Right ventricle myocardium superior (tissue), 1 donor: ENCODE measurements at places on chromosomes 16 and 17.

DNA sequence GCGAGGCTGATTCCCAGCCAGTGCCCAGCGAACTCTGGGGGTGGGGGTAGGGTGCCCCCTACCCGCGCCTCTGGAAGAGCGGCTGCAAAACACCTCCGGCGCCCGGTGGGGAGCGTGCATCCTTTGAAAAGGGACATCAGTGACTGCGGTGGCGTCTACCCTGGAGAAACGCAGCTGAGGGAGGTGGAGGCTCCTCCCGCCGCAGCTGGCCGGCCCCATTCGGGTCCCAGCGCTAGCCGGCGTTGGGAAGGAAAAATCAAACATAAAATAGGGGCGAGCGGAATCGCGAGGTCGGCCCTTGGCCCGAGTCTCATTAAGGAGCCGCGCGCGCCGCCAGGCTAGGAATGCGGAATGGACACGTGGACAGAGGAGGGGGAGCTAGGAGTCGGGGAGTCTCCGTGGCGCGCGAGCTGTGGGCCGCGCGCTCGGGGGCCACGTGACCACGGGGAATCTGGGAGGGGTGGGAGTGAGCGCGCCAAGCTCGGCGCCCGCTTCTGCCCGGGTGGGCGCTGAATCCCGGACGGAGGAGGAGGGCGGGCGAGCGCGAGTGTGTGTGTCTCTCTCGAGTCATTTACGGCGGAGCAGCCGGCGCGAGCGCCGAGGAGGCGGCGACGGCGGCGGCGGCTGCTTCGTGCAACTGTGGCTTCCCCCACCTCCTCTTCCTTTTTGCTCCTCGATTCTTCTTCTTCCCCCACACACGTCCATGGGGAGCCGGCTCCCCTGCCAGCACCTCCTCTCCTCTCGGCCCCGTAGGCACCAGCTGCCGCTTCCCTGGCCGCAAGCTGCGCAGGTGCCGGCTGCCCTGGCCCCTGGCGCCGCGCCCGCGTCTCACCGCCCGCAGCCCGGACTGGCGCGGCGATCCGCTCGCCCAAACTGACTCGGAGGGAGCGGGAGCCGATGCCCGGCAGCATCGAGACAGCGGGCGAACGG, at the start of gene TMEM132E:
Gene TMEM132E, plus strand, starts transcription at position 566 of the 930 bp plus-strand sequence. CDS start 1,495 bp downstream, outside the sequence.
- peak; percentile 49 for DNase-seq

DNA sequence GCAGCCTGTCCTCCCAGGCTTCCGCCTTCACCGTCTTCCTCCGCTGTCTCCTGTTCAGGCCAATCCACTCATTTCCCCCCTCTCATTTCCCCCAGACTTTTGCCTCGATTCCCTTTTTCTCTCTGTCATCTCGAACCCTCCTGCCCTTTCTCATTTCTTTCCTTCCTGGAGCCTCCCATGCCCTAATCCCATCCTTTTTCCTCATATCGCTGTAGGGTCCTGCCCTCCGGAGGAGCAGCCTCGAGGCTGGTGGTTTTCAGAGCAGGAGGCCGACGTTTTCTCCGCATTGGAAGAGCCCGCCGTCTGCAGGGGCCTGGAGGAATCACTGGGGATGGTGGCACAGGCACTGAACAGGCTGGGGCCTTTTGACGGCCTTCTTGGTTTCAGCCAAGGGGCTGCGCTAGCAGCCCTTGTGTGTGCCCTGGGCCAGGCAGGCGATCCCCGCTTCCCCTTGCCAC, 597 bp downstream of the OVCA2 start:
- DNase-seq = no peak

GRCh38 chr16:81843243-81843582, 64.1 kb downstream of the PLCG2 start:
- DNase-seq = no peak

GRCh38 chr17:9218911-9219310, 197.6 kb downstream of the NTN1 start:
- no peak for DNase-seq

- DNase-seq = peak; percentile 34
These were observed 594 bp downstream of the MAPK8IP3 start for GRCh38 chr16:1706386-1707192.

DNA sequence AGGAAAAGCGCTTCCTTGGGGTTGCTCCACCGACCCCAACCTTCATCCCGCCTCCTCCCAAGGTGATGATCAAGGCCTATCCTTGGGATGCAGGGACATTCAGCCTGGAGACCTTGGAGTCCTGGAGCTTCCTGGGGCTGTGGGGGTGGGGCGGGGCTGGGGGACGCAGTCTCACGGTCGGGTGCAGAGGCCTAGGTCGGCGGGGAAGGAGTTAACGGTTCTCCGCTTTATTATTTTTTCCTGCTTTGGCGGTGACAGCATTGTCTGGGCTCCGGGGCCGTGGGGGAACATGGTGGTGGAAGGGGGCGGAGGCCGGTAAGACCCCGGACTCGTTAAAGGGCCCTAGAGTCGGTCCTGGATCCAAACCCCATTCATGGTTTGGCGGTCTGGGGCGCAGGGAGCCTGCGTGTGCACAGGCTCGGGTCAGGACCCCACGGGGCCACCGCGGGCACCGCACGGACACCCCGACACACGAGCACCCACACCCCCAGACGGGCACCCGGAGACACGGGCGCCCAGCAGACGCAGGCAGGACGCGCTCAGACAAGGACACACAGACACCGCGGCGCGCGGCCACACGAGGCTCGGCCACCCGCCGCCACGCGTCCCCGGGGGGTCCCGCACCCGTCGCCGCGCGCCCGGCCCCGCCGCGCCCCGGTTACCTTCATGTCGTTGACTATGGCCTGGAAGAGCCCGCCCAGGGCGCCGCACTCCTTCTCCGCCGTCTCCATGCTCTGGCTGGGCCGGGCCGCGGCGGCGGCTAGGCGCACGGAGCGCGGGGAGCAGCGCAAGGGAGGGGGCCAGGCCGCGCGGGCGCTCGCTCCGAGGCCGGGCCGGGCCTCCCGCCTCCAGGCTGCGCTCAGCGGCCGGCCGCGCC, 554 bp downstream of the MTSS2 start:
- DNase-seq = peak; percentile 56

GRCh38 chr17:65103896-65104295, 33.3 kb upstream of the RGS9 start:
- DNase-seq = no peak

GRCh38 chr16:30561089-30561816, 3.1 kb upstream of the ZNF764 start:
- DNase-seq = peak; percentile 64

DNA sequence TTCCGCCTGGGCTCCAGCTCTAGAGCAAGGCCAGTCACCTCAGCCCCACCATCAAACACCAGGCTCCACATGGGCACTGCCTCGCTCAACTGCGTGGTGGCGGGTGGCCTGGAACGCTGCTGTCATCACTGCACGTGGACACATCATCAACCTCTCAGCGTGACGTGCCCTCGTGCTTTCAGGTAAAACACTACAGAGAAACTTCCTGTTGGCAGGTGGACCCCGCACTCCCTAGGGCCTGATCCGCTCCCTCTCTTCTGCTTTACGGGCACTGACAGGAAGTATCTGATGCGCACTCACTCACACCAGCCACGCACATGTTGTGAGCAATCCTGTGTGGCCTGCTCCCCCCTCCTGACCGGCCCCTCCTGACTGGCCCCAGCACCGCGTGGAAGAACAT, 87.4 kb downstream of the ANKRD11 start:
- DNase-seq = no peak

DNA sequence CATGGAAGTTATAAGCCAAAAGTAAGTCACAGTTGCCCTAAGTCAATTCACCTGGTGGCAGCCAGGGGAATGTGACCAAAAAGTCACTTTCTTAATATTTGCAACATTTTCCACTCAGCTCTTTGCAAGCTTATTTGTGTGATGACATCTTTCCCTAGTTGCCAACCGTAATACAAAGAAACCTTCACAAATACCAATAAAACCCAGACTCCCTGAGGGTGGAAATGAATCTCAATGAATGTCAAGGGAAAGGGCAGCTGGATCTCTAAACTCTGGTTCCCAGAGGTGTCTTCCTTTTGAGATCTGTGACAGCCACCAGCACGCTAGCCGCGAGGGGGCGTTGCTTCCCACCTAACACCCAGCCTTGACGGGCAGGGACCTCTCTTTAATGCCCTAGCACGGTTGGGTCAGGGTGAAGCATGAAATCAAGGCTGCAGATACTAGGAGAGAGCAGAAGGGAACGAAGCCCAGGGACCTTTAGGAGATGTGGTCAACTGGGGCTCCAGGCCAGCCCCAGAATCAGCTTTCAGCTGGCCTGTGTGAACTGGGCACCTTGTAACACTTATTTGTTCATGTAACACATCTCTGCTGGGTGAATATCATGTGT, 82.2 kb downstream of the CMC2 start:
- DNase-seq = peak; percentile 69

DNA sequence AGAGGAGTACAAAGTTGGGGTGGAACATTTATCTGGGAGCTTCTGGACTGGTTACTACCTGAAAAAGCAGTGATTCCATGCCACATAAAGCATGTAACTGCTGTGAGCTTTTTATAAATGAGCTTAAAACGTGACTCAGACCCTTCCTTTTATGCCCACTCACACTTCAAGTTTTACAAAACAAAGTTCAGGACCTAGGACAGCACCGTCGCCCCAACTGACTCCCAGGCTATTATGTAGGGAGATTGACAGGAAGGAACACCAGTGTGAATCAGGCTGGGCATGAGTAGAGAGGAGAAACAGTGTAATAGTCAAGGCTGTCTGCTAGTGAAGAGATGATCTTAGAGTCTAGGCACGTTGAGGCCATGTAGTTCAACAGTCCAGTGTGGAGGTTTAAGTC, 91.6 kb upstream of the DNAH9 start:
- no peak for DNase-seq

GRCh38 chr17:68657166-68657565, 56.0 kb upstream of the FAM20A start:
- no peak for DNase-seq

DNA sequence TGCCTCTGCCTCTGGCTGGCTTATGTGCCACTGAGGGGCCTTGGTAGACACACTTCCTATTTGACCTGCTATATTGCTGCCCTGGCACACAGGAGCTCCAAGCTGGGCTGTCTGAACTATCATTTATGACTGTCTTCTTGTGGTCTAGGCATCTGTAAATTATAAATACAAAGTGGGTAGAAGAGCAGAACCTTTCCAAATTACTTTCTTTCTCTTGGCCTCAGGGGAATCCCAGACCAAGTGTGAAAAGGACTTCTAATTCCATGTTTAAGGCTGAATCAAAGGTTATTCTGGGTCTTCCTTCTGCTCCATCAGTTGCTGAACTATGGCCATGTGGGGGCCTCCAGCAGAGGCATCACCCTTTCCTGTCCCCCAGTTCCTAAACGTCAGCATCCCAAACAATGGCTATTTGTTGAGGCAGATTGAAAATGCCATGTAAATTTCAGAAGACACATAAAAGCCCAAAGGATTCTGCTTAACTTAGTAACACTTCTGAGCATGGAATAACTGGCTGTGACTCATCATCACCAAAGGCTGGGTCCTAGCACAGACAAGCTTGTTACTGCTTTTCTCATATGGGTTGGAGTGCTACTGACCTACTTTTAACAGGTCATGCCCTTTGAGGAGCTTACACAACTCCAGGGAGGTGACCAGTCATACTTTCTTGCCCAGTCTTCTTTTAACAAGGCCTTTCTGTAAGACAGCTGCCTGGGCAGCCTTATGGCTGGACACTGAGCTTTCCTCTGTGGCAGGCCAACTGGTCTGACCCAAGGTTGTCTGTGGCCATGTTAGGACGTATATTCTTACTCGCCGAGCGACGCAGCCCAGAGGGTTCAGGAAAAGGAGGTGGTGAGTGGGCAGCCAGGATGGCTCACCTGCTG, 154.8 kb downstream of the VPS53 start:
- DNase-seq = peak; percentile 56

DNA sequence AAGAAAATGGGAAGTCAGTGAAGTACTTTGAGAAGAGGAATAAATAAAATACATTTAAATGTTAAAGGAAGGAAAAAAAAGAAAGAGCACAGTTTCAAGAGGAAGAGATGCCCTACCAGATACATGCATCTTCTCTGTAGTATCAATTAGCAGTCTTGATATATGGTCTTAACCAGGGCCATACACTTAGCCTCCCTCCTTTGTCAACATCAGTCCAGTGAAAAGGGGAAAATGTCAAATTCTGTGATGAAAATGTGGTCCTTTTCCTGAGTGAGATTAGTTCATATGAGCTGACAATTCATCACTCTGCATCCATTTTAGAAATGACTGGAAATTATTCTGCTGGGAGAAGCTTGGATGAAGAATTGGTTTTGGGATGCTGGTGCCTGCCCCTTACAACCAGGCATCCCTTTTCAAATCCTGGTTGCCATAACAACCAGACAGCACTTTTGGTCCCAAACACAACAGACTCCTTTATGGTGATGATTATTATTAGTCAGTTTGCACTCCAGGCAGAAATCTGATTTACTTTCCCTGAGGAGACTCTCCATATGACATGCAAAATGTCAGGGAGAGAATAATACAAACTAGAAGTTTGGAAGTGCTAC, 933.6 kb upstream of the CDH8 start:
- no peak for DNase-seq

DNA sequence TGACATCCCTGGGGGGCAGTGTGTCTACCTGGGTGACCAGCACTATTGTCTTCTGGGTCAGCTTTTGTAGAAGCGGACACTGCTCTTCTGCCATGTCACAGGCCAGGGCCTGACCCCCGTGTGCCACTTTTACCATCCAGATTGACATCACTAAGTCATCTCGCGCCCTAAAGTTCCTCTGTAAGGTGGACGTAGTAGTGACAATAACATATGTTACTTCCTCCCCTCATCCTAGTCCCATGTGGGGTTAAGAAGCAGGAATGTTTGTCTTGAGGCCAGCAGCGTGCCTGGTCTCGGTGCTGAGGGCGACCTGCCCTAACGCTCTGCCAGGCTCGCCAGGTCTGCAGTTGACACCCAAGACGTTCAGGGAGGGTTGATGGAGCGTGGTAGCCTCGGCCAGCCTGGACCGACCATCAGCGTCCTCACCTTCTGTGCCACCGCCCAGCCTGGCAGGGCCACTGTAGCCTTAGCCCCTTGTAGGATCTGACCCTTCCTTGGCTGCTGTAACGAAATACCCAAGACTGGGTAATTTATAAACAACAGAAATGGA, 20.7 kb downstream of the GAA start:
- DNase-seq = no peak

DNA sequence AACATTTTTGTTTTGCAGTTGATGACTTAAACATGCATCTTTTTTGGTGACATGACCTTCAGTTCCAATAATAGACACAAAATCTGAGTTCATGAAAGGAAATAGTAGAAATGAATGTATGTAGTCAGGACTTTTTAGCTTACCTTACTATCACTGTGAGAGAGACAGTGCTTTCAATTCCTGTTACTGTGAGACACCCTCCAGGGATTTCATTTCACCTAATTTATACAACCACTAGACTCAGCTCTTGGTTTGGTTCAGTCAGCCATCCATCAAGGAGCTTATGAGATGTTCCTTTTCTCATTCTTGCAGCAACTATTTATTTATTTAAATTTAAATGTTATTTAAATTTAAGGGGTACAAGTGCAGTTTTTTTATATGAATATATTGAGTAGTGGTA, 77.9 kb downstream of the MAP2K4 start:
- no peak for DNase-seq

GRCh38 chr17:82593590-82594087, 54.6 kb downstream of the WDR45B start:
- no peak for DNase-seq

DNA sequence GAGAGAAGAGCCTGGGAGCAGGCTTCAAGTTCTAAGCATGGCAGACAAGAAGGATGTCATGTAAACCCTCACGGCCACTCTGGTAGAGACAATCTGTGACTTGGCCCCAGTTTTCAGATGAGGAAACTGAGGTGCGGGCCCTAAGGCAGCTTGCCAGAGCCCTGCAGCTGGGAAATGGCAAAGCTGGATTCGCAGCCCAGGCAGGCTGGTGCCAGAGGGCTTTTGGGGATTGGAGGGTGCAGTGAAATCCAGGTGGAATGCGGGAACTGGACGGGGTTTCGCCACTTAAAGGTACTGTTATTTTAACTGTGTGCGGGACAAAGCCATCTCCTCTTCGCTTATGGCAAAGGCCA, 477 bp upstream of the OSGIN1 start:
- DNase-seq = no peak

GRCh38 chr16:78584991-78585390, 485.5 kb downstream of the WWOX start:
- DNase-seq = no peak
